ENCODE measurements at places on chromosomes 13 and 19.

DNA sequence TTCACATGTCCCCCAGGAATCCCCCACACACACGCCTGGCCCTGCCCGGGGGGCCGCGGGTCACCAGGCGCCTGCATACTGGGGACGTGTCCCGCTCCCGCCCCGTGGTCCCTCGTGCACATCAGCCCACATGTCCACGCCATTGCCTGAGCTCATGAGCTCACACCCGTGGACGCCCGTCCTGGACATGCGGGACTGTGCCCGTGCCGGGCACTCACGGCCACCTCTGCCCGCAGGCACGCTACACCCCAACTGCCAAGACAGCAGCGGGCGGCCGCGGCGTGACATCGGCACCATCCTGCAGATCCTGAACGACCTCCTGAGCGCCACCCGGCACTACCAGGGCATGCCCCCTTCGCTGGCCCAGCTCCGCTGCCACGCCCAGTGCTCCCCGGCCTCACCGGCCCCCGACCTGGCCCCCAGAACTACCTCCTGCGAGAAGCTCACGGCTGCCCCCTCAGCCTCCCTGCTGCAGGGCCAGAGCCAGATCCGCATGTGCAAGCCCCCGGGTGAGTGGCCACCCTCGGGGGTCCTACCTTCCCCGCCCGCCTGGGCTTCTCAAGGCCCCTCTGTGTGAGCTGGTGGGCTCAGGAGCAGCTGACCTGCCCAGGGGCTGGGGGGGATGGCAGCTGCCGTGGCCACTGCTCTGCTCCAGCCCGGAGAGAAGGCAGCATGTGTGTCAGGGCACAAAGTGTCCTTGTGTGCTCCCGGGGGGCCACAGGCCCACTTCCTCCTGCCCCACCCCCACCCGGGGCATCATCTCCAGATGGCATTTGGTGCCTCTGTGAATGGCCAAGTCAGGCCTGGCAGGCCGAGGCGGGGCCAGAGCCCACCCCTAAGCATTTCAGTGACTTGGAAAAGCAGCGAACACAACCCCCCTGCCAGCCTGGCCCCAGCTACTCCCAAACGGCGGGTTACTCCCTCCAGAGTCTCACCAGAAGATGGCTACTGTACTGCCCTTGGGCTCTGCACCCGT lies 7.1 kb downstream of the MIDN start:
- DNase-seq = no peak

DNA sequence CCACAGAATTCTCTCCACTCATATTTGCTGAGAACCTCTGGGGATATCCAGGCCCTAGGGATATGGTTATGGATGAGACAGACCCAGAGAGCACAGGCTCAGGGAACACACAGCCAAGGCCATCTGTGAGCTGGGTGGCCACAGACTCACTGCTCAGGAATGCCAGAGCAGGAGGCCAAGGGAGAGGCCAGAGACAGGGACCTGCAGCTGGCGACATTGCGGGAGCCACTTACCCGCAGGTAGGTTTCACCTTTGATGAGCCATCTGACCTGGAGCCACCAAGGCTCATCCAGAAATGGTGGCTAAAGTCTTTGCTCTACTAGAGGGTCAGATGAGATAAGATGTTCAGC lies 29.4 kb downstream of the CCNE1 start:
- no peak for DNase-seq

- DNase-seq = peak; percentile 18
Observed at GRCh38 chr19:33621811-33622504, at the start of gene CHST8. Gene CHST8, plus strand, starts transcription at chr19:33621953. Its CDS starts 67,309 bp downstream, at chr19:33689262.

DNA sequence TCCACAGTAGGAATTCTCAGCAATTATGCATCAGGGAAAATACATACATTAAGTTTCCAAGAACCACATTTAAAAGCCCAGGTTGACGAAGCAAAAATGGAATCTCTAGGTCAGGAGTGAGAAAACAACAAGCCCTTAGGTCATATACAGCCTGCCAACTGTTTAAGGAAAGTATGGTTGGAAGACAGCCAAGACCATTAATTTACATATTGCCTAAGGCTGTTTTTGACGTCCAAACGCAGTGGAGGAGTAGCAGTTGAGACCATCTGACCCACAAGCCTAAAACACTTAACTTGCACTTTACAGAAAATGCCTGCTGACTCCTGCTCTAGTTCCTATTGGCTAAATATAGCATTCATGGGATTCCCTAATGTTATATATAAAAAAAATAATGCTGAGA lies 299.0 kb downstream of the ITGBL1 start:
- peak; percentile 60 for DNase-seq

- no peak for DNase-seq
Observed at GRCh38 chr13:94483970-94484369, 4.5 kb upstream of the DCT start.

All from astrocyte (in vitro differentiated cells and primary cell).